ENCODE measurements at places on chromosomes 2 and 18.

DNA sequence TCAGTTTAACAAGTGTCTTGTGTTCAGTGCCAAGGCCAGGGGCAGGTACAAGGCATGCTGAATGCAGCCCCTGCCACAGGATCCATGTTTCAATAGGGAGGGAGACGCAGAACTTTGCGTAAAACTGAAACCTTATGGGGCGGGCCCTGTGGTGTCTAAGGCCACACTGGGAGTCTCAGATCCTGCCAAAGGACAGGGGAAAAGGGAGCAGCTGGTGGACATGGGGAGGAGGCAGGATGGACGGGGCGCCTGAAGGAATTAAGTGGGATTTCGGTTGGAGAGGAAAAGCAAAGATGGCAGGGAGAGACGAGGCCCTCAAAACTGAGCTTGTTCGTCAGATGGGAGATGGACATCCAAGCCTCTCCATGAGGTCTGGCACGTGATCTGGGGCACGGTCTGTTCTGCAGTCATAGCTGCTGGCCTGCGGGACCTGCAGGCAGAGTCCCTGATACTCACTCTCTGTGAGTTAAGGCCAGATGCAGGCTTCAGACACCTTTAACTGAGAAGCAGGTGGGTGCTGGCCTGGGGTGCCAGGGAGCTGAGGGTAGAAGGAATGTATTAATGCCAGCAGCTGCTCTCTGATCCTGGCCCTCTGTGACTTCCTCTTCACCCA, 48.8 kb downstream of the TCF7L1 start:
- no peak for DNase-seq

DNA sequence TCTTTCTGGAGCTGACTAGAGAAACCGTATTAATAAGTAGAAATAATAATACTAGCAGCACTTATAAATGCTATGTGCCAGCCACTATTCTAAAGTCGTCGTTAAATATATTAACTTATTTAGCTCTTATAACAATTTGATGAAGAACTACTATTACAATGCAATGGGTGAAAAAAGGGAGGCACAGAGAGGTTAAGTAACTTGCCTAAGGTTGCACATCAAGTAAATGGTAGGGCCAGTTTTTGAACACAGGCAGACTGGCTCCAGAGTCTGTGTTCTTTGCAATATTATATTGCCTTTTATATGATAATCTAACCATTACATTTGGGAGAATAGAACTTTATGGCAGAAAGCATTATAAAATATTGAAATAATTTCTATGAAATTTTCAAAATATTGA, 17.6 kb downstream of the INPP1 start:
- DNase-seq: no peak

- no peak for DNase-seq
Observed at GRCh38 chr18:45619062-45619825, 4.0 kb downstream of the SLC14A2 start.

DNA sequence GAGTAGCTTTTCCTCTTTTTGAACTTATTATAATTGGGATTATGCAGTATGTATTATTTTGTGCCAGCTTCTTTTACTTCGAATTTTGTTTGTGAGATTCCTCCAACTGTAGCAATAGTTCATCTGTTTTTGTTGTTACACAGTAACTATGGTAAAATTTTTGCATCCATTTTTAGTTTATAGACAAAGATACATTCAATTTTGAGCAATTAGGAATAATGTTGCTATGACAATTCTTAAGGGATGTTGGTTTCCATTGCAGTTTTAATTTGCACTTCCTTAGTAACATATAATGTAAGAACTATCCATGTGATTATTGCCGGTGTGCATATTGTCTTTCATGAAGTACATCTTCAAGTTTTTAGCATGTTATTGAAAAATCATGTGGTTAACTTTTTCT, 20.7 kb downstream of the CCDC102B start:
- DNase-seq: no peak

Measured in central memory CD8-positive, alpha-beta T cell (primary cell).